NCI-H2081 treated with DMSO at 0.1 percent for 48 hours (cell line): ENCODE measurements at places on chromosomes 5 and 9.

DNA sequence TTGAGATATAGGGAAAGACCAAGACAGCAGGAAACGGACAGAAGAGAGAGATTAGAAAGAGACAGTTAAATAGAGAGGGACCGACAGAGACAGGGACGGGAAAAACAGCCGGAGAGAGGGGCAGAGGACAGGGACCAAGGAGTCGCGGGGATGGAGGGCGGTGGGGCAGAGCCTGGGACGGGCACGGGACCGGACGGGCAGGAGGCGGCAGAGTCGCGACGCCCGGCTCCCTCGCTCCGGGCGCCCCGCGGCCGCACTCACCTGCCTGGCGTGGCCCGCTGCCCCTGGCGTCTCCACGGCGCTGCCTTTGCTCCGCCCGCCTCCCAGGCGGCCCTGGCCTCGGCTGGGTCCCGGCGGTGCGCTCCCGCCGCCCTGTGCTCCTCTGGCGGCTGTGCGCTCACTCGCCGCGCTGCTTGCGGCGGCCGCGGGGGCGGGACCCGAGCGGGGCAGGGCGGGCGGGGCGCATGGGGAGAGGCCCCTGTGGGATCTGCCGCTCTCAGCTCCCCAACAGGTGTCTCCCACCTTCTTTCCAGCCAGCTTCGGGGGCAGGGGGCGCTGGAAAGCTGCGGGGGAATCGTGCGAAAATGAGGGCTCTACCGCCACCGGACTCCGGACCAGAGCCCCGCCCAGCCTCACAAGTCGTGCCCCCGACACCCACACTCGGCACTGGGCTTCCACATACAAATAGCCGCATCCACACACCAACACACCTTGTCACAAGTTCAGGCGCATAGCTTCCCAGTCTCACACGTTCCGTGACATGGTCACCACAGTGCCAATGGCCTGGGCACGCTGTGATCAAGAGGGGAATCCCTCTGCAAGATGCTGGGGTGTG, at the start of gene ARID3C:
TSS of gene ARID3C (minus strand) at position 411 of the 835 bp plus-strand sequence. CDS start 1,052 bp downstream, outside the sequence.
- no peak for DNase-seq

DNA sequence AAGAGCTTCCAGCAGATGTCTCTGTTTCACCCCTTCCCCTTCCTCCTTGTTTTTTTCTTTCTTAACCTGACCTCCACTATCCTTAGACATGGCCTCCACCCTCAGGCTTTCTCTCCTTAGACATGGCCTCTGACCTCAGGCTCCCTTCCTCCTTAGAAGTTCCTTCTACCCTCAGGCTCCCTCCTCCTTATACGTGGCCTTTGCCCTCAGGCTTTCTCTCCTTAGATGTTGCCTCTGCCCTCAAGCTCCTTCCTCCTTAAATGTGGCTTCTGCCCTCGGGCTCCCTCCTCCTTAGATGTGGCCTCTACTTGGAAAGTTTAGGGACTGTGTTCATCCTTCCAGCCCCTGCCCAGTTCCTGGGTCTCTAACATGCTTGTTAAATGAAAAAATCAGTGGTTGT, 180.4 kb upstream of the S1PR3 start:
- no peak for DNase-seq

DNA sequence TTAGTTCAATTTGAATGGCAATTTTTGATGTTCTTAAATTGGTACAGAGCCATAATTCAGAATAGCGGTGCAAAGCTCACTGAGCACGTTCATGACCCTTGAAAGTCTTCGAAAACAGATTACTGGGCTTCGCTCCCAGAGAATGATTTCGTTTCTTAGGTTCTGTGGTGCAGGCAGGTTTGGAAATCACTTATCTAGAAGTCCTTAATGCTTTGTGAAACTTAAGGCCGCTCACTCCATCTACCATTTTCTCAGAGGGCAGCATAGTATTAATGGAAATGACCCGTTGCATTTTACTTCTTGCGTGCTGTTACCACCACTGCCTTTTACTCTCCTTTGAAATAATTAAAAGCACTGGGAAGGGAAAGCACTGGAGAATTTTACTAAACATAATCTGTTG, 2.9 kb upstream of the MAT2B start:
- no peak for DNase-seq

GRCh38 chr9:95645992-95646391, 129.2 kb upstream of the PTCH1 start:
- no peak for DNase-seq

DNA sequence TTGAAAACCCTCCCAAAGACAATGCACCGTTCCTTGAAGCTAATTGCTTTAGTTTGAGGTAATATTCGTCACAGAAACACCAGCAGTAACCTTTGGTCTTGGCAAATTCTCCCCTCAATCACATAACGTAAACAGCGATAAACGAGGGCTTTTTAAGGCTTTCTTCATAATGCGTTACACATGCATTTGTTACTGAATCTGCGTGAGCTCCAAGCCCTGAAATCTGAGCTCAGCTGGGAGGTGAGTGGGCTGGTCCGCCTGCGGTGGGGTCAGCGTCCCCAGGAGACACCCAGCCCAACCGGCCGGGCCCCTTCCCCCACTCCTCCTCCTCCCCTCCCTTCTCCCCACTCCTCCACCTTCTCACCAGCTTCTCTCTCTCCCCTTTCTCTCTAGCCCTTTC, 91.1 kb downstream of the BARX1 start:
- no peak for DNase-seq
